ENCODE measurements at places on chromosomes 2 and 18.

DNA sequence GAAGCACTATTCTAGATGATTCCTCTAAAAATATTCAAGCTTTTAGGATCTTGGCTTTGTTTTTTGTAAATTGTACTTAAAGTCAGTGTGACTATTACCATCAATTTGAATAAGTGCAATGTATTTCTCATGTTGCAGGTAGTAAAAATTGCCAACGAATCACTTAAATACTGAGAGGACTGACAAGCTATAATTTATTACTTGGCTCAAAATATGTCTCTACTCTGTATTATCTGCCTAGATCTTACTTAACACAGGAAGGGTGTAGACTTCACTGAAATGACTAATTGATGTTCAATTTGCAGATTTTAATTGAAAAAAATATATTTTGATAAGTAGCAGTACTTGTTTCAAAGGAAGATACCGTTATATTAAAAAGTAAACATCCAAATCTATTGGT, 202.3 kb downstream of the SLC8A1 start:
- DNase-seq, result no peak

DNA sequence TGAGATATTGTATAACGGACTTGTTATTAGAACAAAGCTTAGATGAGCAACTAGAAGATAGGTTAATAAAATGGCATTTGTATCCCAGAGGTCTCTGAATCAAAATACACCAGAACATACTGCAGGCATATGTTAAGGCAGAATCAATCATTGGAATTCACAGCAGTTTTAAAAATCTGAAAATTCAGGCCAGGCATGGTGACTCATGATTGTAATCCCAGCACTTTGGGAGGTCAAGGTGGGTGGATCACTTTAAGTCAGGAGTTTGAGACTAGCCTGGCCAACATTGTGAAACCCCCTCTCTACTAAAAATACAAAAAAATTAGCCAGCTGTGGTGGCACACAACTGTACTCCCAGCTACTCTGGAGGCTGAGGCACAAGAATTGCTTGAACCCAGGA, 405.2 kb downstream of the ZEB2 start:
- no peak for DNase-seq

- DNase-seq, result no peak
These were observed 55.3 kb upstream of the NOL4 start for GRCh38 chr18:34280000-34280399.

GRCh38 chr2:143525402-143525860, 396.2 kb downstream of the ARHGAP15 start:
- no peak for DNase-seq

DNA sequence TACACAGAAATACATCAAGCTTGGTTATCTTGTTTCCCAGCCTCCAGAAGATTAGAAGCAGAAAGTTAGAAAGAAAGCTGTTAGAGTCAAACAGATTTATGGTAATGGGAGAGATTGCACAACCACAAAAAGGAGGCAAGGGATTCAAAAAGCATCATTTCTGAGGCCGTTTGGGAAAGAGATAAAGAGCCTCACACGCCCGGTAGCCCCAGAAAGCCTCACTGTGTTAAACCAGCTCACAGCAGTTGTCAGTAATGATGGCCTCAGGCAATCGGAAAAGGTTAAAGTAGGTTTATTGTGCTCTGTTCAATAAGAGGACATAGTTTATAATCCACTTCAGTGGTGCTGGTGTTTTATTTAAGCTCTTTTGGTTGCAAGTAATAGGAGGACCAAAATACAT, 111.3 kb downstream of the DCC start:
- DNase-seq, result no peak

- no peak for DNase-seq
These were observed 23.9 kb downstream of the MYO3B start for GRCh38 chr2:170201734-170202393.

GRCh38 chr2:172435606-172435911, 8.2 kb downstream of the ITGA6 start:
- DNase-seq, result no peak

DNA sequence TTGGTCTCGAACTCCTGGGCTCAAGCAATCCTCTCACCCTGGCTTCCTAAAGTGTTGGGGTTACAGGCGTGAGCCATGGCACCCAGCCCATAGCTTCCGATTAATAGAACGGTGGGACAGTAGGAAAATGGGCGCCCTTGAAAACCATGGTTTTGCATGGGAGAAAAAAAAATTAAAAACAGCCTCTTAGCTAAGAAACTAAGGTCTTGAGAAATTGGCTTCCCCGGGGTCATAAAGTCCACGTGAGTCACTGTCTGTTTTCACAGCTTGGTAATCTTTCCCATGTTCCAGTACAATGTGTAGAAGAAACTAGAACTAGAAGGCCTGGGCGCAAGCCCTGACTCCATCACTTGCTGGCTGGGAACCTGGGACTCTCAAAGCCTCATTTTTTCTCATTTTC, 20.7 kb downstream of the B3GNT2 start:
- DNase-seq, result no peak

GRCh38 chr18:79779700-79780190, 18.0 kb upstream of the KCNG2 start:
- DNase-seq, result no peak

GRCh38 chr2:181255651-181256050, 201.5 kb upstream of the ITGA4 start:
- no peak for DNase-seq

- no peak for DNase-seq
These were observed 277.5 kb downstream of the AFF3 start for GRCh38 chr2:99864561-99865553.

GRCh38 chr2:76512201-76512820, 801.6 kb upstream of the GCFC2 start:
- no peak for DNase-seq

- no peak for DNase-seq
These were observed 1.9 kb upstream of the ESPNL start for GRCh38 chr2:238097988-238098871.

GRCh38 chr2:964562-964961, 13.9 kb downstream of the SNTG2 start:
- DNase-seq, result no peak

GRCh38 chr2:75608684-75609333, 37.8 kb upstream of the MRPL19 start:
- DNase-seq, result peak; percentile 56

DNA sequence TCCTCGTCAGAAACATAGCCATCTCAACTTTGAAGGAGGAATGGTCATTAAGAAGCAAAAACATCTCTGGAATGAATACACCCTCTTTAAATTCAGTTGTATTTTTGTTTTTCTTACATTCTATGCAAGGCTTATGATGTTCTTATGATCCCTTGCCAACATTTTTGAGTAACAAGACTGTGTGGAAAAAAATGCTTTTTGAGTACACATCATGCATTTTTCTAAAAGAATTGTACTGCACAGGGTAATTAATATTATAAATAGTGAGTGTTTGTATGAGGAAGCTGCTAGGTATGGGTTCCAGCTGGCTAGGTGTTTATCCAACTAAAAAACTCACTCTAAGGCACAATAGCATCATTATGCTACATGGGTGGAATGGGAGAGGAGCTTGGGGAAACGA, 59.0 kb upstream of the SPATS2L start:
- no peak for DNase-seq

DNA sequence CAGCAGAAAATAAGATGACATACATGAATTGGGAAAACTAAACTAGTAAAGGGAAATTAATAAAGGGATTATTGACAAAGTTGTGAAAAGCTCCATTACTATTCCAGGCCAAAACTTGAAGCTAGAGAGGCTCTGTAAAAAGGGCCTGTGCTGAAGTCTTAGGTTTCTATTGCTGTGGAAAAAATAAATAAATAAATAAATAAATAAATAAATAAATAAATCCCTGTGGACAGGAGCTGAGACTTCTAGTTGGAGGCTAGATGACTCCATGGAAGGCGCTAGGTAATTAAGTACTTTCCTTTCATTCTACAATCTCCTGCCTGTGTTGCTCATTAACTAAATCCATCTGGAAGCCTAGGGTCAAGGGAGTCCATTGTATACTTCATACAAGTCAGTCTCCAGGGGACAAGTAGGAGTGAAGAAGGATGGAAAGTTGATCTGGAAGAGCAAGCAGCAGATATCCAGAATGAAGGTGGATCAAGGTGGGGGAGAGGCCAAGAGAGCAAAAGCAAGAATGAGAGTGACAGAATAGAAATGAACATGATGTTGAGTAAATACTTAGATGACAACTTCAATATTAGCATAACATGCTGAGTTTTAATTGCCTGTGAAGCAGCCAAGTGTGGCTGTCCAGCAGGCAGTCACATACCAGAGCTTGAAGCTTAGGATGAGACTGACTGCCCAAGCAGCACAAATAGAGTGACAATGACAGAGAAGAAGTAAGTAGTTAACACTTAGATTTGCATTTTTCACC, 26.2 kb upstream of the CCNT2 start:
- no peak for DNase-seq

DNA sequence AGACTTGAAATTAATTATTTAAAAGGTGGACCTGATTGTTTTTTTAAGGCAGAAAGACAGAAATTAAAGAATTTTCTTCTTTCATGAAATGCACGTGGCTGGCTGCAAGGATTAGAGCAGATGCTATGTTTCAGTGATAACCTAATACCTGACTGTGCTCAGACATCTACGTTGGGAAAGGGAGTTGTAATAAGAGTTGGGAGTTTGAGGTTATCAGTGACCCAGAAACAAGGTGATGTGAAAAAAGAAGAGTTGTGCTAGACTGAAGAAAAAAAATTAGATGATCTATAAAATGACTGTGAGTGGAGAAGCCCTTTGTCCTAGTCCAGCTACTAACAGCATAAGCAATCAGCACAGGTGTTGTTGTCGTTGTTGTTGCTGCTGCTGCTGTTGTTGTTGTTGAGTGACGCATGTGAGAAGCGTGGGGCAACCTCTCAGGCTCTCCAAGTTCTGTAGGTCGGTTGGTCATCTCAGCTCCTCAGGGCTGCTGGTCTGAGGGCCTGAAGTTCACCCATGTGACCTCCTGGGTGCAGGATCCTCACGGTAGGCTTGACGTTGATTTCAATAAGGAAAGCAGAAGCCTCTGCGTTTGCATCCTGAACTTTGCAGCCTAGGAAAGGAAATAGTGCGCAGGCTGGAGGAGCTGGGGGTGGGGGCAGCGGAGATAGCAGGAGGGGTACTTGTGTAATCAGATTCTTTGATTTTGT, 7.6 kb downstream of the POU3F3 start:
- DNase-seq, result no peak

- no peak for DNase-seq
These were observed 334.7 kb upstream of the GULP1 start for GRCh38 chr2:187956906-187957534.

DNA sequence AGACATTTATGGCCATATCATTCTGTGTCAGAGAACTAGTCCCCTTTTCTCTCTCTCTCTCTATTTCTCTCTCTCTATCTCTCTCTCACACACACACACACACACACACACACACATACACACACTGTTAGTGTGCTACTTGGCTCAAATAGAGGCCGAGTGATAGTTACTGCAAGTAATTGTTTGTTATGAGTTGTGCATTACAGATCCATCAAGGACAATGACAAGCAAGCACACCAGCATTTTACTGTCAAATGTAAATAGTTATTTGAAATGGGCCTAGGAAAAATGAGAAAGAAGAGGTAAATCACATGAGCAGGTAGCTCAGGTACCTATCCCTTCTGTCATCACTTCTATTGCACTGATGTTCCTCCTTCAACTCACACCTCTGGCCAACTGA, 122.4 kb upstream of the CDH7 start:
- DNase-seq, result no peak

DNA sequence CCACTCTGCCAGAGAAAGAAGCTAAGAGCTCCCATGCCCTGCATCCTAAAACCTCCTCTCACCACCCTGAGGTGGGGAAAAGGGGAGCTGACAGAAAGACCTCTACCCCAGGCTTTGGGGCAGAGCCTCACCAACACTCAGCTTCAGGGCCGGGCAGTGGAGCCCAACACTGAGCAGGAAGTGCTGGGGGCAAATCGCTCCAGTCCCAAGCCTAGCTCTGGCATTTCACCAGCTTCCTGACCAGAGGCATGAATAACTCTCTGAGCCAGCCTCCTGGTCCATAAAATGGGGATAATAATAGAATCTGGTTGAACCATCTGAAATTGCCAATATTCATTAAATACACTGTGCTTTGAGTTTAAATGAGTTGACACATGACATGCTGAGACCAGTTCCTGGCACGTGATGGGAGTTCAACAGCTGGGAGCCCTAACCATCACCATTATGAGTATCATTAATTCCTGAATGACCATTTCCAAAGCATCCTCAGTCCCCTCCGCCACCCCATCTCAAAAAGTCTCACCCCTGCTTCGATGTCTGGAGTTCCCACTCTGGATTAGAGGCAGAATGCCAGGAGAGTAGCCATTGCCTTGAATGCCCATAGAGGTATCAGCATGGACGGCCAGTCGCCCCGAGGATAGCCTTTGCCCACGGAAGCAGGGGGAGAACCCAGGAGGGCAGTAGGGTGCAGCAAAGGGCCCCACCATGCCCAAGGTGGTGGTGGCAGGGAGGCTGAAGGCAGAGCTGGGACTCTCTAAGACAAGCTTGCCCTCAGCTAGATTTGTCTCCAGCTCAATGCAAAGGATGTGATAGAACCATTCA, 153.4 kb downstream of the TNS1 start:
- no peak for DNase-seq

GRCh38 chr2:174365571-174365970, 30.0 kb upstream of the SCRN3 start:
- DNase-seq, result no peak

DNA sequence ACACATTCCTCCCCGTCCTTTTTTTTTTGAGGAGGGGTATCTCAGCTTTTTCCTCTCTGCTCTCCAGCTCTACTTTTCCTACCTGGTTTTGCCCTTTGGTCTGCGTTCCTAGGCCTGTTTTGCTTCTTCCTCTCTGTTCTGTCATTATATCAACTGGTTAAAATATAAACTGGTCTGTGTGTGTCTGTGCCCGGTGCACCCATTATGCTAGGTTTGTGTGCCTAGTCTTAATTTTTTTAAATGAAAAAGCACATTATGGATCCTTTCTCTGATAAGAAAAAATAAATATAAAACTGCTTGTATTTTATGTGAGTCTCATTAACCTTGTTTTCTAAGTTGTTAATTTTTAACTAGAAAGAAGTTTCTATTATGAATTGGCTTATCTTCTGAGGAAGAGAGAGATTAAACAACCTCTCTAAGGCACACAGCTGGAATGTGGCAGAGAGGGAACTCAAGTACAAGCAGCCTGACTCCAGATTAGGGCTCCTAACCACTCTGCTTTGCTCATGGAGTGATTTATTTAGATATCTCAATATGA, 17.4 kb downstream of the SLC38A11 start:
- no peak for DNase-seq

GRCh38 chr2:23269747-23270146, 115.2 kb upstream of the KLHL29 start:
- no peak for DNase-seq

GRCh38 chr2:59896499-59897245, 656.8 kb downstream of the BCL11A start:
- DNase-seq, result no peak

DNA sequence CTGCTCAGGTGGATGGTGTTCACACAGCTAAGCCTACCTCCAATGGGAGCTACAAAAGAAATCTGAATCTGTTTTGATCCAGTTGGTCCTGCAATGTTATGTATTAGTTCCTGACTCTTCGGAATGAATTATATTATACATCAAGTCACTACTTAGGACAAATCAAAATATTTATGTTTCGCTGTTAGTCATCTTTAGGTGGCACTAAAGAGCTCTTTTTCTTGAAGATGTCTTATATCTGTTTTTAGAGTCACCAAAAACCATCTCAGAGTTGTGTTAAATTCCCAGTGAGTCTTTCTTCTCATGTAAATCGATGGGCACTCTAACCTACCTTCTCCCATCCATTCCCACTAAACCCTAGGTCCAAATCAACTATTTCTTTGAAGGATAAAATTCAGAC, 2.2 kb downstream of the DNER start:
- DNase-seq, result no peak

- DNase-seq, result no peak
These were observed 64.0 kb downstream of the ZNF407 start for GRCh38 chr18:74661691-74662090.

Measured in activated naive CD8-positive, alpha-beta T cell treated with anti-CD3 and anti-CD28 coated beads for 36 hours (primary cell).